ENCODE measurements at places on chromosomes 7 and 10. TPM values are rescaled to one million over a fixed set of nuclear protein-coding genes. Genes with fewer than 3 reads are reported as not detected.

DNA sequence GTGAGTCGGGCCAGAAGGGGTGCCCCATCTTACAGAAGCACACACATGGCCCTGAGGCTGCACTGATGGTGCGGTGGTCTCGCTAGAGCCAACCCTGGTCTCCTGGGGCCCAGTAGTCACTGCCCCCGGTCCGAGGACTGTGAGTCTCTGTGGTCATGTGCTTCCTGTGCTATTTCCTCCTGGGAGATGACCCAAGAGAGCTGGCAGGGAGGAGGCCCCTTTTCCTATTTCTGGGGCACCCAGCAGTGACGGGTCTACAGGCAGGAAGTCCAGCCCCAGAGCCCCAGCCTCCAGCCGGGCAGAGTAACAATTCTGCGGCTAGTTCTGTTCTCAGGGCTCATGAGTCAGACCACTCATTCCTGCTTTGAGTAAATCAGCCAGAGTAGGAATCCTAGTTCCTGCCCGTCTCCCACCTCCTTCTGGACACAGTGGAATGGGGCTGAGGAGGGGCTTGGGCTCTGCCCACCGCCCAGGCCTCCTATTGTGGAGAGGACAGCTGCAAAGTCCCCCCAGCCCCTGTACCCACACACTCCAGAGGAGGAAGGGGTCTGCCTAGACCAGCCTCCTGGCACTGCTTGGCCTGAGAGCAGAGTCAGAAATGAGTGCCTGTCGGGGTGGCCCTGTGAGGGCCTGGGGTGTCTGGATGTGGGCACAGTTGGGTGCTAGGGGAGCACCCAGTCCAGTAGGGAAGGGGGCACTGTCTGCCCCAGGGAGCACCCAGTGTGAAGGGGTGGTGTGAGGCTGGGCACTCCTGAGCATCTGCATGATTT is 80.5 kb upstream of the PPIF start:
- peak; percentile 53 for DNase-seq

- no peak for DNase-seq
These were observed 23.8 kb upstream of the SFTPA1 start for GRCh38 chr10:79586933-79587332.

Gene SFTPA1
- not detected for total RNA-seq

GRCh38 chr7:26278770-26279169 is 12.9 kb upstream of the SNX10 start:
- no peak for DNase-seq

Gene COL26A1
- total RNA-seq, result not detected

Gene FAM25A
- not detected for total RNA-seq

Gene SH2D4B
- 0.15 TPM for total RNA-seq

DNA sequence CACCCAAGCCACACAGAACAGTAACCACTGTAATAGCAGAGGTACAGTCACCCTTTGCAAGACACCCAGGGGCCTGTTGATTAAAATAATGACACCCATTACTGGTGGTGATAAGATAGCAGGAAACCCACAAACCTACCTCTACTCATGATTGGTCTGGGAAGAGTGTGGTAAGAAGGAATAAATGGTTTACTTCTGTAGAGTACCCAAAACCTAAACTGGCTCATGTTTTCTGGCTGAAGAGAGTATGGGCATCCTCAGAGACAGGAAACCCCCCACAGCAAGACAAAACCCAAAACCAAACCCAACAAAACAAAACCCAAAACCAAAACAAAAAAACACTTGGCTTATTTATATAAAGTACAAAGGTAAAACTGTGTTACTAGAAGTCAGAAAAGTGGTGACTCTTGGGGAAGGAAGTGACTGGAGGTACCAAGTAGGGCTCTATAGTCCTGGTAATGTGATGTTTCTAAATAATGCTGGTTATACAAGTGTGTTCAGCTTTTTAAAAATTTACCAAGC is 15.5 kb upstream of the DNAJB12 start:
- DNase-seq, result peak; percentile 42

DNA sequence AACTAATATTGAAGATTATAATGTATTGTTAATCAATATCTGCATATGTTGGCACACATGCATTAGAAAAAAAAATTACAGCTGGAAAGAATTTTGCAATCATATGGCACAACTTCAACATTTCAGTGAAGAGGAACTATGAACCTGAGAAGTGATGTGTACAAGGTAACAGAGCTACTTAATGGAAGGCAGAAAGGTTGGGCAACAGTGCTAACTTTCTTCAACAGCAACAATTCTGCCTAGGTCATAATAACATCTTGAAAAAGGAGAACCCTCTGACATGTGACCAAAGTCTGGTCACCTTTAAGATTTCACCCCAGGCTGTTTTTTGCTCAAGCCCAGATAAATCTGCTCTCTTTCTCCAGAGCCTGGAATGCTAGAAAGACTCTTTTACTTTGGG is 47.9 kb upstream of the SKAP2 start:
- DNase-seq, result no peak

DNA sequence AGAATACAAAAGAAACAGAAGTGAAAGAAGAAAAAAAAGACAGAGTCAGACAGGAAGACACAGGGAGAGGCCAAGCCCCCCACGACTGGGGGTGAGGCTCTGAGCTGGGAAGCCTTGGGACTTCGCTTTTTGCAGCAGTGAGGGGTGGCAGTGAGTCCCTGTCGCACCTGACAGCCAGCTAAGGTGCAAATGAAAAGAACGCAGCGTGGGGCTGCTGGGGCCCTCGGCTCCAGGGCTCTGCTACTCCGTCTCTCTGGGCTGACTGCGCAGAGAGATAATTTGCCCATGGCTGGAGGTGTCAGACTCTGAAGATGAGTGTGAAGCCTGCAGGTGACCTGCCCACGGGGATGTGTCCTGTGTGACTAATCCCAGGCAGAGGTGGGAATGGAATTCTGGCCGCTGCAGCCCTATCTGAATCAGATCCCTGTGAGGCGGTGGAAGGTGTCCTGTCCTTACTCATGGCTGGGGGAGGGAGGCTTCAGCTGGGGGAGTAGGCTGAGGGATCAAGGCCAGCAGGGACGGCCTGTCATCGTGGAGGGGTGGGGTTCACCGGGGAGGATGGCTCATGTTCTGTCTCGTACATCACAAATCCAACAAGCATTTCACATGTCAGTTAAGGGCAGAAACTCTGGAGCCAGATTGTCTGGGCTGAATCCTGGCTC is 96.4 kb downstream of the SLIT1 start:
- no peak for DNase-seq

DNA sequence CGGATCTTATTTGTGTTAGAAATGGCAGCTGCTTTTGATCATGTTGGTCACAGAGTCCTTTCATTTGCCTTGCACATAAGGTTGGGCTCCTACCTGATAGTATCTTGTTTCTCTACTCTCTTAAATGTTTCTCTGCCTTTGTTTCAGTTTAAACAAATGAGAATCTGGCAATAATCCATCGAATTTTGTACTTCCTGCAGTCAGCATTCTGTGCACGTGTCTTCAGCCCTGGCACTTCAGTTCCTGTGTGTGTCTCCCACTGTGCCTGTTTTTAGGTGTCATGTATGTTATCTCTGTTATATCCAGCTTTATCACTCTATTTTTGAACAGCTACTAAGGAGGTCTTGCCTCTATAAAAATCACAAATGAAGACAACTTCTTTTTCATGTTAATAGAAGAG is 28.4 kb upstream of the PTER start:
- no peak for DNase-seq

DNA sequence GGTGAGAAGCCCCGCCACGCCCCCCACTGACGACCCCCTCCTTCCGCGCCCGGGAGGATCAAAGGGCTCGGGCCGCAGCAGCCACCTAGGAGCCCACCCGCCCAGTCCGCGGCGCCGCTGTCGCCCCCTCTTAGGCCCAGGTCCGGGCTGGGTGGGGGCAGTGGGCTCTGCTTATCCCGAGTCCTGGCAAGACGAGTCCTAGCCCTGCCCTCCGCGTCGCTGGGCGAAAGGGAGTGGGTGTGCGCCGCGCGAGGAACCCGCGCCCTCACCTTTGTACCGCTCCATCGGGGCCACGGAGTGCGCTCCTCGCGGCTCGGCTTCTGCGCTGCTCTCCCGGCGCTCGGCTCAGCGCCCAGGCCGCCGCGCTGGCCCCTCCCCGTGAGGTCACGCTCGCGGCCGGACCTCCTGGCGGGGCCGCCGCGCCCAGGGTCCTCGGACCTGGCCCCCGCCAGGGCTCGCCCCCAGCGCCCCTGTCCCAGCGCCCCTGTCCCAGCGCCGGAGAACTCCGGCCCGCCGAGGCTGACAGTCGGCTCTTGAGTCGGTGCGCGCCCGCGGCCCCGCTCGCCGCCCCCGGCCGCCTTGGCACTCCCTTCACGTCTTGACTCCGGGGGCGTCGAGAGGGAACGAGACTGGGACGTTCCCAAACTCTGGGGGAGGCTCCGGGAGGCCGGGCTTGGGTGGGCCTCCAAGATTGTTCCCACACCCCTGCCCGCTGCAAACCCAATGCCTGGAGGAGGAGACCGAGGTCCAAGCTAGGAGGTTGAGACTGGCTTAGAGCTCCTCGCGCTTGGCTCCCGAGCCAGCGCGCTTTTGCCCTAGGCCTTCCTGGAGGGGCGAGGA is at the start of gene AFAP1L2:
Gene AFAP1L2, minus strand, starts transcription at position 332 of the 840 bp plus-strand sequence. Its CDS starts 47 bp downstream, at position 285.
- DNase-seq, result no peak

DNA sequence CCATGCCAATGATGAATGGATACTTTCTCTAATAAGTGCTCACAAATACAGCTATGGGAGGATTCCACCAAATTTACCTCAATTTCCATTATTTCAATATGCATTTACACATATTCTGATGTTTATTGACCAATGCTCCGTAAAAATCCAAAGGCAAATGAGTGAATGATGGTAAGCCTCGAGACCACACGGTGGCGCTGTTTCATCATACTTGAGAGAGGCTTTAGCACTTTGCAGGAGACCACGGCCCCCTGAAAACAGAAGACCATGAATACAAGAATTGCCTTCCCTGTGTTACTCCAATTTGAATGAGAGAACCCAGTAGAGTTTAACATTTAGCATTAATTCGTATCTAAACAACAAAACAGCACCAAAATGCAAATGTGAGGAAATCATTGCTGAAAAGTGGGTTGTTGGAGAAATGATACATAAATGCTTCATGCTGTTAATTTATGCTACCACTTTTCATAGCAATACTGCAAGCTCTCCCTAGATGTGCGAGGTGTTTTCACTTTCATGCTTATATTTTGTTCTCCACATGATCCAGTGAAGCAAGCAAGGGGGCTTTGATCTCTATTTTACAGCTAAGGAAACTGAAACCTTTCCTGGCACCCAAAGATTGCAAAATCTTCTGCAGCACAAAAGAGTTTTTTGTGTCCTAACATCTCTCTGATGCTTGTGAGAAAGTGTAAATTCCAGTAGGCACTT is 35.4 kb downstream of the TRIL start:
- peak; percentile 60 for DNase-seq

GRCh38 chr10:124003070-124003419 is 90.4 kb downstream of the CHST15 start:
- no peak for DNase-seq

Gene KIAA1549
- 0.33 TPM for total RNA-seq

DNA sequence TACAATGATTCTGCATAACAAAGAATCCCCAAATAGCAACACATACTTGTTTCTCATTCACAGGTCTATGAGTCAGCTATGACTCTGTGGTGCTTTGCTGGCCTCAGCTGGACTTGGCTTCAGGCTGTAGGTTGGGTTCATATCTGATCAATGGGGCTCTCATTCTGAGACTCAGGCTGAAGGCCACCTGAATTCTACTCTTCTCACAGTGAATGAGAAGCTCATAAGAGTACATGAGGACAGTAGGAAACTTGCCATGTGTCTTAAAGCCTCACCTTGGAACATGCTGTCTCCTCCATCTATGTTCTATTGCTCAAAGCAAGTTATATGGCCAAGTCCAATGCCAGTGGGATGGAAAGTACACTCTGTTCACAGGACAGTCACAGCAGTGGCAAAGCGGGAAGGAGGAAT is 292.9 kb downstream of the BMPER start:
- no peak for DNase-seq

- DNase-seq, result no peak
These were observed 40.8 kb upstream of the SLC35B4 start for GRCh38 chr7:134357486-134357885.

GRCh38 chr7:23893176-23893941 is 183.3 kb downstream of the STK31 start:
- no peak for DNase-seq

DNA sequence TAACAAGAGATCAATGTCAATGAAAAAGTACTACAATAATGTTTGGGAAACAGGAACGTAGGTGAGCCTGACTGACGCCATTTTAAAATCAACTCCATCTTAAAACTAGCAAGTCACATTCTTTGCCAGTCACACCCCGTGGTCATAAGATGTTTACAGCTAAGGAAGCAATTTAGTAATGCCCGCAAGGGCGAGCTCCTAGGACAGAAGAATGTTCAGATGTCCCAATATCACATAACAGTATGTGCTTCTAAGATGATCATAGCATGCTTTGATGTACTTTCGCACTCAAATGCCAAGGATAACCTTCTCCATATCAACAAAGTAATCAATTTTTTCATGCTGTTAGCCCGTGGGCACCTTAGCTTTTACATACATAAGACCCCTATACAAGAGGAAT is 113.8 kb upstream of the EGFR start:
- DNase-seq, result no peak

DNA sequence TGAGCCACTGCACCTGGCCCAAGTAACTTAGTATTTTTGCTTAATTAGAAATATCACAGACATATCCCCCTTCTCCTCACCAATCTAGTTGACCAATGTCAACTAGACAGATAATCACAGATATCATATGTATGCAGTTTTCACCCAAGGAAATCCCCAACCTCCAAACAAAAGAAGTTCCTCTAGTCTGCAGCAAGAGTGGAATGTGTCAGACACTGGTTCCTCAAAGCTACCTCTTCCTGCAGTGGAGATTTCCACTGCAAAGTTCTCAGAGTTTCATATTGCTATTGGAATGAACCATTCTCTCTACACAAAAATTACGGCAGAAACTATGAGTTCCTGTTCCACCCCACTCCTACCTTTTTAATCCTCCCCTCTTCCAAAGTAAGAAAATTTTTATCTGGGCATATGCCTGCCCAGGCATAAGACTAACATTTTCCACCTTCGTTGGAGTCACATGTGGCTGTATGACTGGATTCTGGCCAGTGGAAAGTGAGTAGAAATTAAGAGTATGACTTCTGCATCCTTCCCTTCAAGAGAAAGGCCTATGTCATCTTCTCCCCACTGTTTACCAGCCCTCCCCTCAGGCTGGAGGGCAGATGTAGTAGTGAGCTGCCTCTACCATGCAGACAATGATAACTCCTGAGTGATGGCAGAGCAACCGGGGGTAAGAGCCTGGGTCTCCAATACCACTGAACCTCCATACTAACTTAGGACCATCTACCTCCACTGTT is 103.0 kb downstream of the MYOF start:
- peak; percentile 43 for DNase-seq

Gene CPSF4
- total RNA-seq, result 66.2 TPM

- no peak for DNase-seq
These were observed 321.2 kb downstream of the PTPRN2 start for GRCh38 chr7:158266426-158266816.

- no peak for DNase-seq
These were observed 52.1 kb downstream of the MYL10 start for GRCh38 chr7:101576998-101577397.

Gene SPDYE3
- not detected for total RNA-seq
